Lung (tissue), 17 donors: ENCODE measurements at places on chromosomes 2 and 18. TPM values are rescaled to one million over a fixed set of nuclear protein-coding genes. Genes with fewer than 3 reads are reported as not detected.

- DNase-seq: no peak
Measured at GRCh38 chr2:224513991-224514390, 71.2 kb downstream of the CUL3 start.

DNA sequence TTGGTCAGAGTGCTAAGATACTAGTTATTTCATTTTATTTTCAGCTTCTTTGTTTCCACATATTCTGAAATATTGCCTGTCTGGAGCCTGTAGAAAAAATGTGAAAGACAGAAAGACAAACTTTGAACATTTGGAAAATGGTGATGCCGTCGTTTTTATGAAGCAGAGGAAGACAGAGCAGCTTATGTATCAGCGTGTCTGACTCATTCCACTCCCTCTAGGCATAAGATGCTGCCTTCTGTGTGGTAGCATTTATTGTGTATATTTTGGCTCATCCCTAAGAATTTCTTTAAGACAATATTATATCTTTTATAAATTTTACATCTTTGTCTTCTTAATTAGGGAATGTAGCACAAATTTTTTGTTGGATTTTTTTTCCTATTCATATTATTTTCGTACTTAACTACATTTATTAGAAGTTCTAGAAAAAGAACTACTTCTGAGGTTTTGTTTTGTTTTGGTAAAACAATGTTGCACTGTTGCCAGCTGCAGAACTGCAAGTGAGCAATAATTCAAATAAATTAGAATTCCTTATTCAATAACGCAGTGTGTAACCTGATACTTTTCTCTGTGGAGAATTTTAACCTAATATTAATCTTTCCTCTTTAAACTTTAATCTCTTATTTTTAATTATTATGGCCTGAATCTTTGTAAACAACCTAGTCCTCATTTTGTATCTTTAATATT, 300.4 kb downstream of the ZNF407 start:
- peak; percentile 23 for DNase-seq

- DNase-seq: no peak
Measured at GRCh38 chr2:60819155-60819862, 62.1 kb upstream of the REL start.

GRCh38 chr2:192414794-192415193, 220.1 kb upstream of the TMEFF2 start:
- DNase-seq: no peak

DNA sequence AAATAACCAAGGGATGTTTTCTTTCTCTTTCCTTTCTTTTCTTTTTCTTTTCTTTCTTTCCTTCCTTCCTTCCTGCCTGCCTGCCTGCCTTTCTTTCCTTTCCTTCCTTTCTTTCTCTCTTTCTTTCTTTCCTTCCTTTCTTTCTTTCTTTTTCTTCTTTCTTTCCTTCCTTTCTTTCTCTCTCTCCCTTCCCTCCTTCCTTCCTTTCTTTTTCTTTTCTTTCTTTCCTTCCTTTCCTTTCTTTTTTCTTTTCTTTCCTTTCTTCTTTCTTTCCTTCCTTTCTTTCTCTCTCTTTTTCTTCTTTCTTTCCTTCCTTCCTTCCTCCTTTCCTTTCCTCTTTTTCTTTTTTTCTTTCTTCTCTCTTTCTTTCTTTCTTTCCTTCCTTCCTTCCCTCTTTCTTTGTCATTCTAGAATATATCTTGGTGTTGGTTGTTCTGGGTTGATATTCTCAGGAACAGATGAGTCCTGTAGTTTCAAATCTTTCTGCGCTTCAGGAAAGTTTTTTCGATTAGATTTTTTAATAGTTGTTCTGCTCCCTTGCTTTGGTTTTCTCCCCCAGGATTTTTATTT, 101.5 kb upstream of the FBXO11 start:
- DNase-seq: no peak

GRCh38 chr18:46466234-46467160, 190.5 kb downstream of the LOXHD1 start:
- DNase-seq: no peak

- peak; percentile 11 for DNase-seq
Measured at GRCh38 chr2:200733713-200734198, 78.0 kb upstream of the BZW1 start.

DNA sequence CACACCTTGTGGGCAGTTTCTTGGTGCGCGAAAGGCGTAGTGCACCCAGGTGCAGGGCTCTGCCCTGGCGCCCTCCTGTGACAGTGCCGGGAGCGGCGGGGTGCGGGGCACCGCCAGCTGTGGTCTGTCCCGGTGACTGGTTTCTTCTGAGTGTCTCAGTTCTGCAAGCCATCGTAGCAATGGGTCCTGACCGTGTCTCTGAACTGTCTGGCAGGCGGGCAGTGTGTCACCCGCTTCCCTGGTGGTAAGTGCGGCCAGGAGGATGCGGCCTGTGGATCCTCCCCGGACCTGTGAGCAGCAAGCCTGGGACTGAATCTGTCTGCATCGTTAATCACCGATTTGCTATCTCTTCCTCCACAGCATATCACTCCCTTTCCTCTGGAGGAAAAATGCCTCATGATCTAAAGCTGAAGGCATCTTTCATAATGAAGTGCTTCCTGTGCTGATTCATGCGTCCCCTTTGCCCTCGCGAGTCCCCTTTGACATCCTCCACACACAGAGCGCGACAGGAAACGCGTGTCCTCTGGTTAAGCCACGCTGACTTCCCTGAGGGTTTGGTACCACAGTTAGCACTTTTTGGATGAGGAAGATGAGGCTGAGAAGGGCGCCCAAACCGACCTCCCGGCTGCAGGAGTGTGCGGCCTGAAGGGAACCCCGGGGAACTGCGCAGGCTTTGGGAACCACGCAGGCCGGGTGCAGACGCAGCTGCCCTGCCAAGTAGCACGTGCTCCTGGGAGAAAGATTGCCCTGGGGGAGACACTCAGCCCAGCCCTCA, 416.0 kb upstream of the HS6ST1 start:
- no peak for DNase-seq

- no peak for DNase-seq
Measured at GRCh38 chr18:4353853-4354418, 101.2 kb downstream of the DLGAP1 start.

DNA sequence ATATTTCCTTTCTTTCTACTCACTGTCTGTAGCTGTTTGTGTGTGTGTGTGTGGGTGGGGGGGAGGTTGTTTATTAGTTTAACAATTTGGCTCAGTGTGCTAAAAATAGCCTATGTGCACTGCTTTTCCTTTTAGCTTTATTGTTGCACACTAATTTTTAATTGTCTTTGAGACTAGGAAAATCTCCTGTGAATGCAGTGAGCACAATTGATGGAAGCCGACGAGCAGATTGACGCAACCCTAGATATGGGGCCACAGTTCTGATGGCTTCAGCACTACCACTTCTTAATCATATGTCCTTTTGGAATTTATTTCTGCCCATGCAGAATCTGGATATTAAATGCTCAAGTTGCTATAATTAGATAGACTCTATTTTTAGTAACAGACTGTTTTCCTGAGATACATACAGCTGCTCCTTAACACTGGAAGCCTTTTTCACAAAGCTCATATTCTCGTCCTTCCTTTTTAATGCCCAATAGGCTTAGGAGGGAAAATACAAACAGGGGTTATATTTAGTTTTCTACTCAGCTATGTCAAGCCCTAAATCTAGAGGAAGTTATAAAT, 109.1 kb downstream of the IRS1 start:
- DNase-seq: peak; percentile 90

DNA sequence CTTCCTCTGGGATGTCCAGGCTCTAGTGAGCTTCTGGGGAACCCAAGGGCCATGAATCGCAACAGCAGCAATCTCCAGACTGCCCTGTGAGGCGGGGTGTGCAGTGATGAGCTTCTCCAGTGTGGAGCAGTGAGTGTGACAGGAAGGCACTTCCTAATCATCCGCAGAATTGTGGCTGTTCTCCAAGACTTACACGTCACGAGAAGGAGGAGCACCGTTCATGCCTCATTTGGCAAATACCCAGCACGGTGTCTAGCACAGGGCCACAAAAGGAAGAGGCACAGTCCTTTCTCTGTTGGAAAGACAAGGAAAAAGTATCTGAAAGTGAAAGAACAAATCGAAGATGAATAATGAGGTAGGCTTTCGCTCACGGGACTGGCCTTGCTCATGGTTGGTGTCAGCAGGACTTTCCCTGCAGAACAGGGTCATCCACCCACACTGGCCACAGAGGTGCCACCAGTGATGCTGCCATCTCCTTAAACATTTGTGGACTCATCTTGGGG, 125.1 kb upstream of the HAAO start:
- DNase-seq: peak; percentile 94

GRCh38 chr18:56451188-56451587, 187.2 kb downstream of the TXNL1 start:
- no peak for DNase-seq

- DNase-seq: no peak
Measured at GRCh38 chr2:171469176-171469575, 35.1 kb downstream of the DCAF17 start.

DNA sequence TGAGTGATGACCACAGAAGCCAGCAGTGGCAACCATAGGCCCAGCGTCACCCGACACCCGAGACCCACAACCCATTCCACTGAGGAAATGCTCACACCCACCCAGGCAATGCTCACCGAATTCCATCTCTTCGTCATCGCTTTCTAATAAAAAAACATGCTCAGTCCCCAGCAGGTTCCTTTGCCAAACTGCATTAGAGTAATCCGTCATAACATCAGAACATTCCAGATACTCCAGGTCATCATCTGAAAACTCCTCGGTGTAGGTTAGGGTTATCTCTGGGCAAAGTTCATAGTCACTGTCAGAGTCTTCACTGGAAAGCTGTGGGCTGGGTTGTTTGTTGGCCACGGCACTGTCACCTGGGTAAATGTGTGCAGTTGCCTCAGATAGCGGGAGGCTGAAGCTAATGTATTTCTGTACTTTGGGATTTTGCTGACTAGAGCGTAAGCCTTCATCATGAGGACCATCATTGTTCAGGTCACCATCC, 49.3 kb downstream of the ALPK2 start:
- no peak for DNase-seq

- no peak for DNase-seq
Measured at GRCh38 chr2:199999166-199999565, 43.8 kb downstream of the MAIP1 start.

DNA sequence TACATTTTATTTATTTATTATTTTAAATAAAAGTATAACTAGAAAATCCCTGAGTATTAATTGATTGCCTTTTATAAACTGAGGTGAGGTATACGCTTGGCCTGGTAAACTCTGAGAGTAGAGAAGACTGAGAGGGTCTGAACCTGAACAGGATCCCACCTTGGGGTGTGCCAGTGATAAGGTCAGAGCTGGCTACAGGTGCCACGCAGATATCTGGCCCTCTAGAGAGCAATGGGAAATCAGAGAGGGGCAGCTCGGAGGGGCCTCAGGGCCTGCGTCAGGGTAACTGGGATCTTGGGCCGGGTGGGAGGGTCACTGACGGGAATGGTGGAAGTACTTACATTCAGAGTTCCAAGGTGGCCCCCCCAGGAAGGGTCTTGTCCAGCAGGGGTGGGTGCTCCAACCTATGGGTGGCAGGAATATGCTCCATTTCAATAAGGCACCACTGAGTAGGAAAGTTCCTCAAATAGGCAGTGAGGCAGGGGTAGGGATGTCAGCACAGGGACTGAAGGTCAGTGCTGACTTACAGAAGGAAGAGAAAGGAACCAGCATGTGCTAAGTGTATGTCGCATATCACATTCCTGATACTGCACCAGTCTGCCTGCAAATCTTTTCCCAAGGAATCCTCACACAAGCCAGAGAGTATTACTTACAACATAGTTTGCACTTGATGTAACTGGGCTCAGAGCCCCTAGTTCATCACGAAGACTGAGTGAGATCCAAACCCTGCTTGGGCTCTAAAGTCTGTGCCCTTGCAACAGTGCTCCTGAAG, 706.0 kb upstream of the RAB6C start:
- no peak for DNase-seq

- no peak for DNase-seq
Measured at GRCh38 chr2:145751629-145752028, 1231.7 kb upstream of the ZEB2 start.

- no peak for DNase-seq
Measured at GRCh38 chr2:196427986-196428634, 211.4 kb upstream of the CCDC150 start.

- DNase-seq: no peak
Measured at GRCh38 chr2:208150956-208151355, 5.0 kb upstream of the CRYGB start.

DNA sequence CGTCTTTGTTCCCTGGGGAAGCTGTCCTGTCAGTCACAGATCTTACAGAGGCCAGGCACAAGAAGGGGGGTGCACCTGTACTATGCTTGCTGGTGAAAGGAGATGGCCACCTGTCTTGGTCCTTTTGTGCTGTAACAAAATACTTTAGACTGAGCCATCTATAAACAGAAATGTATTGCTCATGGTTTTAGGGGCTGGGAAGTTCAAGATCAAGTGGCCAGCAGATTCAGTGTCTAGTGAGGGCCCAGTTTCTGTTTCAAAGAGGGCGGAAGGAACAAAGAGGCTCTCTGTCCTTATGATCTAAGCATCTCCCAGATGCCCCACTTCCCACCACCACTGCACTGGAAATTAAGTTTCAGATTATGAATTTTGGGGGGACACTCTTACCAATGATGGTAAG, 35.5 kb upstream of the RPL37A start:
- DNase-seq: no peak

GRCh38 chr2:30371028-30371689, 75.9 kb upstream of the LCLAT1 start:
- no peak for DNase-seq

- DNase-seq: no peak
Measured at GRCh38 chr18:39019989-39020388, 1454.4 kb upstream of the CELF4 start.

DNA sequence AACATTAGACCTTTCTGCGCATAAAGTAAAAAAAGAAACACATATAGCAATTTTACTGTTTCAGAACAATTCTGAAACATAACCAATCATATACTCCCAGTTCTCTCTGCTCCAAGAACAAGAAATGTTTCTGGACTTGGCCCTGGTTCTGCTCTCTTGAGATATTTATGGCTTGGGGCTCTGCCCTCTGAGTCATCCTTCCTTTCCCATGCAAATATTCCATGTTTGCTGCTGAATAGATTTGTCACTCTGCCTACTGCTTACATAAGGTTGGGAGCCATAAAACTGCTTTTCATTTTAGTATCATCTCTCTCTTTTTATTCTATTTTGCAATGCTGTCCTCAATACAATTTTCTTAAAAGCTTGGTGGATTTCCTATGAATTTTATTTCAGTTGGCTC, 499.6 kb upstream of the ACVR2A start:
- no peak for DNase-seq

HOXD8 gene
- total RNA-seq: 1.2 TPM

MFSD2B gene
- total RNA-seq: 2.3 TPM

DCDC2C gene
- not detected for total RNA-seq

DYSF gene
- 31.8 TPM for total RNA-seq

SKOR2 gene
- not detected for total RNA-seq

FHOD3 gene
- 4.4 TPM for total RNA-seq

SIX3 gene
- not detected for total RNA-seq

GPR17 gene
- 0.40 TPM for total RNA-seq
